ENCODE measurements at places on chromosomes 3 and 15.
A peak's percentile ranks its signal among the peaks of the same experiment; 100 is the strongest.

GRCh38 chr3:97816811-97817210 is 5.0 kb upstream of the CRYBG3 start:
- DNase-seq = no peak

DNA sequence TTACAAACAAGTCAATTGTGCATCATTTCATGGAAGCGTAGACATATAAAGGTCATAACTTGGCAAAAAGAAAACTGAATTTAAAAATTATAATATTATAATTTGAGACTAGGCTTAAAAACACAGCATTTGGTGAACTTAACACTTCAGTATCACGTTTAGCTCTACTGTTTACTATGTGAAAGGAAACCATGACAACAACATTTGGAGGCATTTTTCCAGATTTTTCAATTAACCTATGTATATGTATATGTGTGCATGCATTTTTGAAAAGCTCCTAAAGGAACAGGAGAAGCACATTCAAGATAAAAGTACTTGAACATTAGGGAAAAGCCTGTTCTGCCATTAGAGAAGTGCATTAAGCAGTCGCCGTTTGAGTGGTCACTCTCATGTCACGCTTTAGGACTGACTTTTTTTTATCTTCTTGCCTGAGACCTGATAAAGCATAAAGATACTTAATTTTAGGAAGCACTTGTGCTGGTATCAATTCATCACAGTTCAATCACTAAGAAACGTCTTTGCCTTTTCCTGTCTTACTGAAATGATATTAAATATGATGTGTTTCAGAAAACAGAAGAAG is 156.0 kb downstream of the NAALADL2 start:
- no peak for DNase-seq

GRCh38 chr3:156106721-156107373 is 13.5 kb upstream of the KCNAB1 start:
- DNase-seq = no peak

GRCh38 chr3:33096093-33096868 is 665 bp downstream of the GLB1 start:
- no peak for DNase-seq

- DNase-seq = no peak
Measured at GRCh38 chr15:55334997-55335396, 16.0 kb downstream of the PIGB start.

DNA sequence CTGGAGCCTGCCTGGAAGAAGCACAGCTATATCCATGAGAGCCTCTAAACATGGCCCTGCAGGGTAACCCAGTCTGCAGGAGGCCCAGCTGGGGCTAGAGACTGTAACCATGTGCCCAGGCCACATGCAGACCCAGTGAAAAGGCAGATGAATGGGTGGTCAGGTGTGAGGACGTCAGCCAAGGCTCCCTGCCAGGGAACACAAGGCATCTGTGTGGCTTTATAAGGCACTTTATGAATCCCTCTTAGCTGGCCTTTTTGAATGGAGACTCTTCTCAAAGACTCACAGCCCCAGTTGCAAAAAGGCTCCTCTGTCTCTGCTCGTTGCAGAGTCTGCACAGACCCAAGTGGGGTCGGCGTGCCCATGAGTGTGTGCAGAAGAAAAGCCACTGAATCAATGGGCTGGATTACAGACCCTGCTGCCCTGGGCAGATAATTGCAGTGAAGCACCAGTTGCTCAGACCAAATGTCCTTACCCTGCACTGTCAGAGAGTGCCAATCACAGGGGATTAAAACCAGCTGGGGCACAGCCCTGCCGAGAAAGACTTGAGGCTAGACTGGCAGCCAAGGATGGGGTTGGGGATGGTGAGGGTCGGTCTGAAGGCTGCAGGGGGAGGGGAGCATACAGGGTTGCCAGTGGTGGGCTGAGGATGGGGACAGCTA is 154.2 kb downstream of the RAB11A start:
- DNase-seq = no peak

- no peak for DNase-seq
Measured at GRCh38 chr3:185786956-185787877, 37.6 kb downstream of the IGF2BP2 start.

GRCh38 chr3:61347981-61348380 is 96.7 kb upstream of the FHIT start:
- no peak for DNase-seq

DNA sequence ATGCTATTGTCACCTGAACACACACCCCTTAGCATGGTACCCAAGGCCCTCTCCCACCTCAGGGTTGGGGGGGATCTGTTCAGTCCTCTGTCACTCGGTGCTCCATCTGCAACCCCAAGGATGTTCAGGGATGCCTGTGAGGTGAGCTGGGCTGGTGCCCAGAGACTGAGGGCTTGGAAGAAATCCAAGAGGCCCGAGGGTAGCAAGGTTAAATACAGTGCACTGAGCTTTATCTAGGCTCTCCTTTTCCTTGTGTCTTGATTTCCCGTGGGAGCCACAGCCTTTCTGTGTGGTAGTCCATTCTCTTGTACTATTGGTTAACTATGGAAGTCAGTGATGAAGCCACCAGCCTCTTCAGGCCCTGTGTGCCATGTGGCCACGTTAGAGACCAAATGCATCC is 18.7 kb upstream of the WNT5A start:
- no peak for DNase-seq

DNA sequence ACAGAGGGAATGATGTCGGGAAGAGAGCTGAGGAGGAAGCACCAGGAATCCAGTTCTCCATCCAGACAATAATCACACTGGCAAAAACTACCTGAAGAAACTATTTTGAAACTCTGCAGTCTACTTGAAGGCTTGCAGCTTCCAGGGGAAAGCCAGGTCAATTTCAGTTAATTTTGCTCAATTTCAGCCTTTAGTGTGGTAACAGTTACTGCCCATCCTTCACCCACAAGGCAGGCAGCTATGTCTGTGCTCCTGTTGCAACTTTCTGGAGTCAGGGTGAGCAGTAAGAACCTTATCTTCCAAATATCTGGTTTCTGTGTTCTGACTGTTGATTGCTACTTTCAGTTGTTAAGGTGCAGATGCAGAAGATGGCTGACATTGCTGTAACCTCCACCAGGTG is 221.7 kb downstream of the ADAMTS17 start:
- no peak for DNase-seq

GRCh38 chr15:48062148-48062872 is 58.5 kb upstream of the SLC24A5 start:
- DNase-seq = no peak

GRCh38 chr3:112405845-112406244 is 72.9 kb downstream of the CD200 start:
- no peak for DNase-seq

DNA sequence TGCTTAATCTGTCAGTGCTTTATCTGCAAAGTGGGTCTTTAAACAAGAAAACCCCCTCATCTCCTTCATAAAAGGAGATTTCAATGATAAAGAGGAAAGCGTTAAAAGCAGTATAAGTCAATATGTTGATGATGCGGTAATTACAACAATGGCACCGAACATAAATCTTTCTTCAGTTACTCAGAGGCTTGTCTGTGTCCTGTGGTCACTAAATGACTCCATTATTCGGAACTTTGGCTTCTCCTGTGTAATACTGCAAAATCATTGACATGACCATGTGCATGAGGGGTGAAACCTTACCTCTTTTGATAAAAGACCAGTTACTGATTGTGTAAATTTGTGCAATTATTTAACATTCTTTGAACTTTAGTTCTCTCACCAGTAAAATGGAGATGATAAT is 4.8 kb upstream of the USP3 start:
- no peak for DNase-seq

DNA sequence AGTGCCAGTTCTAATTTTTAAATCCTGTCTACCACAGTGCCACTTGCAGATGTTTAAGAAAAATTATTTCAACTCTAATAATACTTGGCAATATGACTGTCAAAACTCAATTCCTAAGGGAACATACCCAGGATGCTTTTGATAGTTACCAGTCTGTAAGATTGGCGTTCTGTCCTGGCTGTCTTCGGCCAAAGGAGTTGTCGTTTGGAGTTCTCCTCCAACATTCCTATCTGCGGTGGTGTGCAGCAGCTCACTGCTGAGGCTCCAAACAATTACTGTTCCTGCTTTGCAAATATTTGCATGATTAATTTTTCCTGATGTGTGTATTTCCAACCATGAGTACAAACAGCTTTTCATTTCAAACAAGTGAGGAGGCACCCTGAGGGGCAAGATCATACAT is 330.8 kb upstream of the DPH6 start:
- DNase-seq = no peak

DNA sequence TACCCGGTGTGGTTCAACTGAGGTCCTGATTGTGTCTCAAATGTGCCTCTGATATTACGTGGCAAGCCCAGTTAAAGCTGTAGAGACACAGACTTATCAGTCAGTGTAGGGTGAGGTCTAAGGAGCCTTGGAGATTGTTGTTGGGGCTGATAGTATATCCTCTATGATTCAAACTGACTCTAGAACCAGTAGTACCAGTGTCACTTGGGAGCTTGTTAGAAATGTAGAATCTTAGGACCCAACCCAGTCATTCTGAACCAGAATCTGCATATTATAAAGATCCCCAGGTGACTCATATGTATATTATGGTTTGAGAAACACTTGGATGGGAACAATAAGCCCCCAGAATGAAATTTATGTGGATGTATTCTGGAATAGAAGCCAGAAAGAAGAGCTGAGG is 83.5 kb downstream of the PIK3R4 start:
- no peak for DNase-seq

DNA sequence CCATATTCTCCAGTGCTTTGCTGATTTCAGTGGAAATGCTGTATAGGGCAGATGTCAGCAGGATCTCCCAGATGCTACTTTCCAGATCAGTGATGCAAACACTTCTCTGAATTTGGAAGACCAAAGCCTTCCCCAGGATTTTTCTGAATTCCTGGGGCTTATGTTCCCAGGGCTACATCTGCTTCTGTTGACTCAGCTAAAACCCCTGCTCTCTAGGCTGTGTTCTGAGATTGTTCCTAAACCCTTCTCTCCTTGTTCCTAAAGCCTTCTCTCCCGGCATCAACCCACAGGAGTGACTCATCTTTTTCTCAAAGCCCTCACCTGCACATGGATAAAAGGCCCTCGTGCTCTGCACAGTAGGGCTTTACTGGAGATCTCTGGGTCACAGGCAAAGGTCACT is 35.5 kb downstream of the FAH start:
- DNase-seq = no peak

- no peak for DNase-seq
Measured at GRCh38 chr3:131033480-131034080, 6.9 kb downstream of the NEK11 start.

GRCh38 chr3:106371971-106372805 is 503.4 kb upstream of the CBLB start:
- no peak for DNase-seq

- DNase-seq = no peak
Measured at GRCh38 chr3:71546821-71547220, 36.7 kb downstream of the FOXP1 start.

DNA sequence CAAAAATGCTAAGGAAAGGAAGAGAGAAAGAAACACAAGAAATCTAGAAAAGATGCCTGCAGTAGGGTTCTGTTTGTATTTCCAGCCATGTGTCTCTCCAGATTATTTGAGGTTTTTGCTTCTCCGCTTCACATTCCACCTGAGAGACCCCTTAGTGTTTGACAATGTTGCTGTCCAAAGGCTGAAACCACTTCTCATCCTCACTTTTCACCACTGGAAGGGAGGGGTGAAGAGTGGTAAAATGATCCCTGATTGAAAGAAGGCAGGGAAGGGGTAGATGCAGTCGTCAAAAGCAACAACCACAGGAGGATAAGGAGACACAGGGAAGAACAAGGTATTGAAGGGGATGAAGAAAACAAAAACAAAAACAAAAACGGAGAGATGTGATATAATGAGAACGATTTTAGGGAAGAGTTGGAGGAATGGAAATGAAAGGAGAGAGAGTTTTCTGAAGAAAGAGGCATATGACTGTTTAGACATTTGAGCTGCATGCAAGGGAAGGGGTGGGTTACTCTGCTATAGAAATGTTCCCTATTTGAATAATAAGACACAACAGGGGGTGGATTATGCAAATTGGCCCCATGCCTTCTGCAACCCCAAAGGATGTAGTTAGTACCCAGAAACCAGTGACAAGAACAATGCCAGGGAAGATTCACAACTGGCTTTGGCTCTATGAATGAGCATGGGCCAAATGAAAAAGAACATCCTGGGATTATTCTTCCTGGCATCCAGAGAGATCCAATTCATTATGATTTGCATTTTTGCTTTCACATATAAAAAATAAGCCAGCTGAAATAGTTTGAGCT is 235.9 kb downstream of the GAP43 start:
- DNase-seq = no peak

GRCh38 chr3:116849261-116849688 is 139.7 kb downstream of the TUSC7 start:
- DNase-seq = no peak

- no peak for DNase-seq
Measured at GRCh38 chr3:112407214-112407887, 74.4 kb downstream of the CD200 start.

GRCh38 chr3:32733631-32734229 is 48.7 kb downstream of the CNOT10 start:
- DNase-seq = peak; percentile 11

DNA sequence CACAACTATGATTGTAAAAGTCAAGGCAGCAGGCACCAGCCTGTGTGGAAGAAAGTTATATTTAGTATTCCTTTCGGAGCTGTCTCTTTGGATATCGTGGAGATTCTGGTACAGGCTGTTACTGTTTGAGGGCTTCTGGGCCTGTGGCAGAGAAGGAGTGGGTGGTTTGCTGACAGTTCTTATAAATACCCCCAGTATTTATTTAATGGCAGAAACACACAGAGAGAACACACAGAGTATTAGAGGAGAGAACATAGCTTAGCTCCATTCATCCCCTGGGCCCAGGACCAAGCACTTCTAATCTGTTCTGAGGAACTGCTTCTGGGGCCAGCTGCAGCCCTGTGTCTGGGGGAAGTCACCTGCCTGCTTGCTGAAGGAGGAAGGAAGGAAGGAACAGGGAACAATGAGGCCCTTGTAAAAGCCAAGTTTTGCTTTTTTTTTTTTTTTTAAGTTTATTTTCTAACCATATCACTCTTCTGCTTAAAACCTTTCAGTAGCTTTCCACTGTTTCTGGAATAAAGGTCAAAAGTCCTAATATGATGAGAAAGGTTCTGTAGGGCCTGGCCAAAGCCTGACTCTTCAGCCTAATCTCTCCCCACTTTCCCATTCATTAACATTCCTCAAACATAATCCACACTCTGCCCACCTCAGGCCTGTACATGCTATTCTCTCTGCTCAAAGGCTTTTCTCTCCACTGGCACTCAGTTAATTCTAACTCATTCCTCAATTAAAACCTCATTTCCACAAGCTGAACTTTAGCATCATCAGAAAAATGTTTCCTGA is 11.8 kb upstream of the PP2D1 start:
- DNase-seq = no peak

GRCh38 chr3:12545473-12545791 is at the start of gene MKRN2OS:
TSS of gene MKRN2OS (minus strand) at chr3:12545499. CDS start at chr3:12545464, 35 bp downstream.
- DNase-seq = no peak
